AG20443 (cell line): ENCODE measurements at places on chromosomes 4 and X.

GRCh38 chr4:6044805-6045204 lies 26.6 kb upstream of the C4orf50 start:
- no peak for DNase-seq

DNA sequence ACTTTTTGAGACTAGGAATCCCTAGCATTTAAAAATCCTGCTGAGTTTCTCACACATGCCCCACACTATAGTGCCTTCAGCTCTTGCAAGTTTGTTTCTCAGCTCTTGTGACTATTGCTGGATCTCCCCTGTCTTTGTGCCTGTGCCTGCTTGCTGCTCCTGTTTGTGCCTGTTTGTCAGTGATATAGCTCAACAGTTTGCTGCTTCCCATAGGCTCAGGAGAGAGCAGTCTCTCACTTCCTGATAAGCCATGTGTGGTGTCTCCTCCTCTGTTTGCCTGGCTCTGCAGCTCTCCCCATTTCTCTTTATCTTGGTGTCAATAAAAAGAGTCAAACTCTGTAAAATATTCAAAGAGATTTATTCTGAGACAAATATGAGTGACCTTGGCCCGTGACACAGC lies 259.8 kb upstream of the CLNK start:
- no peak for DNase-seq

DNA sequence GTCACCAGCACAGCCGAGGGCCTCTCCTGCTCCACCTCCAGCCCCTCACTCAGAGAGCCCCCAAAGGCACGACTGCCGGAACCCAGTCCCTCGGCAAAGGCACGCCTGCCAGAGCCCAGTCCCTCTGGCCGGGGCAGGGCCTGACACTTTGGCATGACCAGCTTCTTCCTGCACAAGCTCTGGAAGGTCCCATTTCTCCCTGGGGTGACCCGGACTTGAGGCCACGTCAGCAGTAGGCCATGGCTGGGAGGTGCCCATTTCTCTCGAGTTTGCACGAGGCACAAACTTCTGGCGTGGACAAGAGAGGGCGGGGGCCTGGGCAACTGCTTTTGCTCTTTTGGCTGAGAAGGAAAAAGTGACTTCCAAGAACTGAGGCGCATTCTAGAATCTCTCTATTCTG lies 62.2 kb upstream of the GPR78 start:
- DNase-seq, result peak; percentile 44

- no peak for DNase-seq
Observed at GRCh38 chr4:79431839-79432238, 23.8 kb upstream of the GK2 start.

DNA sequence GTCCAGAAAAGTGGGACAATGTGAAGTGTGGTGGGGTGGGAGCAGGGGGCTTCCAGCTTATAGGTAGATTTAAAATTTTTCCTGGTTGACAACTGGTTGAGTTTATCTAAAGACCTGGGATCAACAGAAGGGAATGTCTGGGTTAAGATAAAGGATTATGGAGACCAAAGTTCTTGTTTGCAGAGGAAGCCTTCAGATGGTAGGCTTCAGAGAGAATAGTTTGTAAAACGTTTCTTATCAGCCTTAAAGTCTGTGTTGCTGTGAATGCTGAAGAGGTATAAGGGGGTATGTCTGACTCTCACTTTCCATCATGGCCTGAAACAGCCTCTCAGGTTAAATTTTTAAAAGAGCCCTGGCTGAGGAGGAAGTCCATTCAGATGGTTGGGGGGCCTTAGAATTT lies 20.5 kb downstream of the MGST2 start:
- DNase-seq, result no peak

GRCh38 chr4:168487282-168488035 lies 7.2 kb upstream of the DDX60L start:
- DNase-seq, result peak; percentile 17

DNA sequence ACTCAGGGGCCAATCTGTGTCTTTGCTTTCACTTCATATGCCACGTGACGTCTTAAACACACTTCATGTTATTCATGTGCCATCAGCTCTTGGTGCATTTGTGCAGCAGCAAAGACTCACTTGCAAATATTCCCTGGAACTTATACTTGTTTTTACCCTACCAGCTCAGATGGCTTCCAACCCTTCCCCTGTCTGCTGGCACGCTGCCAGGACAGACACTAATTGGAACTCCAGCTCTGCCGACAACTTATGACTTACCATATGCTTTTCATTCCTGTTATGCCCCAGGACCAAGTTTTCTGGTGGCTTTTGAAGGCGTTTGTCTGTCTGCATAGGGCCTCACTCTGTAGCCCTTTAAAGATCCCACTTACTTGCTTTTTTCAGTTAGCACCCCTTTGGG lies 261.7 kb upstream of the GNPDA2 start:
- no peak for DNase-seq

GRCh38 chrX:149198980-149199732 lies 305.9 kb downstream of the IDS start:
- DNase-seq, result no peak

DNA sequence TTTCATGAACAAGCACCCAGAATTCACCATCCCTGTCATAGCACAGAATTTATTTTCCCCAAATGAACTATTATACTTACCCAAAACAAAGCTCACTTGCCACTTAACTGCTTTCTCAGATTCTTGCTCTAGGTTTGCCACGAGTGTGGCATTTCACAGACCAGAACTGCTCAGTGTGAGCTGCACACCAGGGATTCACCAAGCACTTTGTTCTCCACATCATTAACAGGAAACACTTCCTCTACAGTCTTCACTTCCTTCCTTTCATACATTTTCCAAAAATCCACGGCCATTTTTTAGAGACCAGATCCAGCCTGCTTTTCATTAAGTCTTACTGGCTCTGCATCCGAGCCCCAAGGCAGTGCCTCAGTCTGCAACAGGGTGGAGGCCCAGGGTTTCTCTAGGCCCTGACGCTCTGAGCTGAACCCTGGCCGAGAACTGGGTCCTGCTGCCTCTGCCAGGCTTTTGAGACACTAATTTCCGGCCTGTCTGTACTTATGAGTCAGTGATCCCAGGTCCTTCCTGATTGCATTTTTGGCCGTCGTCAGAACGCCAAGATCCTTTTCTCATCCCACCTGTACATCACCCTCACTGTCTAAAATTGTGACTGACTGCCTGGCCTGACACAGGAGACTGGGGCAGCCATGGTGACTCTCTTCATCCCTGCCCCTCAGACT lies 67.6 kb upstream of the MTNR1A start:
- peak; percentile 82 for DNase-seq

DNA sequence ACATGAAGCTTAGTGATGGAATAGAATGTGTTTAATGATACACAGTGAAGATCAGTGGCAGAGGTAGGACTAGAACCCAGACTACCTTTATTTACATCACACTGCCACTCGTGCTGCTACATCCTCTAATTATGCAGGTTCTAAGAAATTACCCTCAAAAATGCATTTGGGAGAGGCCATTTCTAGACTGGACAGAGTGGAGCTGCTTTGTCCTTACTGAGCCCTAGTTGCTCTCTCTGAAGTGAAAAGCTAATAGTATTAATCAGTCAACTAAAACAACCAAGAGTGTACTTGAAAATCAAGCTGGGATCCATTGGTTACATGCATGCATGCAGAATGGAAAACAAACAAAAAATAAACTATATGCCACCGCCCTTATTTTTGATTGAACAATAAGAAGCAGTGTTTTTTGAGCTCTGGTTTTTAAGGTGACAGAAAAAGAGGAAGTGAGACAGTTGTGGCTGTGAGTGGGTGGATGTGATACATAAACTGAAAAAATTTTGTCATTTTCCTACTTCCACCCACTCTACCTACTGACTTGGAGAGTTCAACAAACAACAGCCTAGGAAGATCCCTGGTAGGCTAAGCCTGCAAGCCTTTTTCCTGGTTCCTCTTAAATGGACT lies 6.8 kb upstream of the VSIG4 start:
- no peak for DNase-seq

DNA sequence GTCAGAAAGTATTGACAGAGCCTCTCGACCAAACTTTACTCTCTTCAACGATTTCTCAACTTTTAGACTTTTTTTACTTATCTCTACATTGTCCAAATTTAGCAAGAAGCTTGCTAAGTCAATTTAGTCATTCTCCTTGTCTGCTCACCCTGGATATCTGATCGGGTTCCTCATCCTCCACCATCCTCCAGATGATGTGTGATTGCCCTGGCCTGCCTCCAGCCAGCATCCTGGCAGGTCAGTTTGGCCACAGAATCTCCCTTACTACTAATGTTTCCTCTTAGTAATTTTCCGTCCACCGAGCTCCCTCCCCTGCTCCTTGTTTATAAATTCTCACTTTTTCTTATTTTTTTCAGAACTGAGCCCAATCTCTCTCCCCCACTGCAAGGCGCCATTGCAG lies 167.9 kb upstream of the ZFP42 start:
- no peak for DNase-seq

GRCh38 chr4:110372485-110372884 lies 103.5 kb upstream of the ENPEP start:
- DNase-seq, result no peak

- no peak for DNase-seq
Observed at GRCh38 chrX:45850197-45850774, 649.6 kb upstream of the DIPK2B start.

GRCh38 chr4:46505131-46505530 lies 115.2 kb upstream of the GABRA2 start:
- no peak for DNase-seq

- DNase-seq, result no peak
Observed at GRCh38 chr4:132827522-132827921, 321.6 kb upstream of the PCDH10 start.

DNA sequence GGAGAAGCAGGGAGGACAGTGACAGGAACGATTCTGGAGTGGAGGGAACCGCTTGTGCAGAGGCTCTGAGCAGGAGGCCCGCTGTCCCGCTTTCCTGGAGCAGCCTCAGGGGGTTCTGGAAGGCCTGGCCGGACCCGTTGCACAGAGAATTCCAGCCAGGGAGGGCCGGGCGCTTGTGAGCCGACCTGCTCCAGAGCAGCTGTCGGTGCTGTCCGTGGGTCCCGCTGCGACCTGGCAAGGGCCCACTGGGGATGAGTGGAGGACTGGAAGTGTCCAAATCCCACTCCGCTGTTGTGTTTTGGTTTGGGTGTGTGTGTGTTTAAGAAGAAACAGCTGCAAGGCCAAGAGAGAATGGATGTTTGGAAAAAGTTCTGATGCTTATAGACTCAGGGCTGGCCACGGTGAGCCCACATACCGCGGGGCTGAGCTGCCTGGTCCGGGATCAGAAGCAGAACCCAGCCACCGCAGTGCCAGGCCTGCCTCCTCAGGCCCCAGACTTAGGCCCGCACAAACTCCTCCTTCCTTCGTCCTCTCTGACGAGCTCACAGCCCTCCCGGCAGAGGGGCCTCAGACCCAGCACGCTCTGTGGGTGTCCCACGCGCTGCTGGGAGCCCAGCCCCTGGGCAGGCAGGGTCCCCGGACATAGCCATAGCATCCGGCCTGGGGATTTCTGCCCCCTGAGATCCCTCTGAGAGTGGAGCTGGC lies 73.9 kb downstream of the HTRA3 start:
- peak; percentile 22 for DNase-seq

- DNase-seq, result no peak
Observed at GRCh38 chr4:9825049-9825448, 43.6 kb downstream of the DRD5 start.

- DNase-seq, result peak; percentile 11
Observed at GRCh38 chr4:44927399-44928380, 201.3 kb upstream of the GNPDA2 start.

DNA sequence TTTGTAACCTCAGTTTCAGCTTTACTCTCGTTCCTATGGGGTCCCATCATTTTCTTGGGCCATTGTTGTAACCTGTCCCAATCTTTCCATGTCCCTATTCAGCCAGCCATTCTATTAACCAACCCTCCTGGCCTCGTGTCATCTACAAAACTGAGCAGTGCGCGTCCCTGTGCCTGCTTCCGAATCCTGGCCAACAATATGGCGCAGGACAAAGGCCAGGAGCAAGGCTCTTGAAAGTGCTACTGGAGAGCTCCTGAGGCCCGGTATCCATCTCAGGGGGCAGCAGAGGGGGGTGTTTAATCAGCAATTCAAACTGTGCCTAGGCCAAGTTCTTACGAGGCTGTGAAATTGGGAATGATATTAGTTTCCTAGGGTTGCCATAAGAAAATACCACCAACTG lies 41.2 kb upstream of the APLN start:
- DNase-seq, result no peak

GRCh38 chr4:141684785-141685184 lies 48.4 kb downstream of the IL15 start:
- DNase-seq, result no peak

DNA sequence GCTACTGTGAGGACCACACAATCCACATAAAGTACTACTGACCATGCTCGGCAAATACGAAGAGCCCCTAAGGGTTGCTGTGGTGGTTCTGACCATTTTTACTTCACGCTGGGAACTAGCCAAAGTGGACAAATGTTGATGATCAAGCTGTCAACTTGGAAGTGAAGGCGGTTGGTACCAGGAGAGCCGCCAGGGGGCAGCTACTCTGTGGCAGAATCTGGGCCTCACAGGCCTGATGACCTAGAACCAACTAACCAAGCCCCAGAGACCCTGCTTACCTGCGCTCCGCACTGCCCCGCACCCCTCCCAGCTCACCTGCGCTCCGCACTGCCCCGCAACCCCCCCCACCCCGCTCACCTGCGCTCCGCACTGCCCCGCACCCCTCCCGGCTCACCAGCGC lies 5.6 kb downstream of the GAK start:
- no peak for DNase-seq

GRCh38 chr4:152942346-152942745 lies 6.2 kb downstream of the FHDC1 start:
- no peak for DNase-seq
